ENCODE measurements at places on chromosomes 13 and 19.

DNA sequence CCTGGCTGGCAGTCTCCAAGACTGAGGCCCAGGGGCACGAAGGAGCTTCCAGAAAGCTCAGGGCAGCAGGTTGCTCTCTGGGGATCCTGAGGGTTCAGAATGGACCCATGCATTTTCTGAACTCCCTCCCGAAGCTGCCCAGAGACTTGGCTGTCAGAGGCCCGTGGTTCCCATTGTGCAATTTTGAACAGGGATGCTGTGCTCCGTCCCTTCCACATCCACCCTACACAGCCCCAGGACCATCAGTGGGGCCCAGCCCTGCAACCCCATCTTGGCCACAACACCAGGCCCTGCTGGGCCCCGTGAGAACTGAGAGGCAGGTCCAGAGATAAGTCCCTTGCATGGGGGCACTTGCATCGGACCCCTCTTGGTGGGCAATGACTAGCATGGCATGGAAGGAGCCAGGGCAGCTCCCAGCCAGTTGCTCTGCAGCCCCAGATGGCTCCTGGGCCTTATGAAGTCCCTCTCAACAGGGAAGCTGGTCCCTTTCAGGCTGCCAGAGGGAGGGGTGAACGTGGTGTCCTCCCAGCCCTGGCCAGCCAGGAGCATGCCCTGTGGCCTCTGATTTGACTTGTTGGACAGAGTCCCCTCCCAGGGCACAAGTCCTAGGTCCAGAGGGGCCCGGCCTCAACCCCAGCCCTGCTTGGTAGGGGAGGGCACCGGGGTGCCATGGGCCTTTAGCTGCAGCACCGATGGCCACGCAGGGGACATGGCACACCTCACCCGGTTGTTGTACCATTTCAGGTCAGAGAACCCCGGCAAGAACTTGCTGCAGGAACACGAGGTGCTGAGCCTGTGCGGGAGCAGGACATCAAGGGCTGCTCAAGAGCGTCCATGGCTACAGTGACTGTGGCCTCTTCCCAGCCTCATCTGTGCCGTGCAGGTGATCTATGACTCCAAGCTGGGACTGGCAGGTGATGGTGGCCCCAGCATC is 17.3 kb upstream of the ZNF14 start:
- DNase-seq, result no peak

- no peak for DNase-seq
Measured at GRCh38 chr19:49907745-49908446, 11.2 kb upstream of the IL4I1 start.

- no peak for DNase-seq
Measured at GRCh38 chr13:73991884-73992283, 142.3 kb downstream of the KLF12 start.

GRCh38 chr19:2302319-2303210 is 5.4 kb downstream of the LINGO3 start:
- DNase-seq, result no peak

DNA sequence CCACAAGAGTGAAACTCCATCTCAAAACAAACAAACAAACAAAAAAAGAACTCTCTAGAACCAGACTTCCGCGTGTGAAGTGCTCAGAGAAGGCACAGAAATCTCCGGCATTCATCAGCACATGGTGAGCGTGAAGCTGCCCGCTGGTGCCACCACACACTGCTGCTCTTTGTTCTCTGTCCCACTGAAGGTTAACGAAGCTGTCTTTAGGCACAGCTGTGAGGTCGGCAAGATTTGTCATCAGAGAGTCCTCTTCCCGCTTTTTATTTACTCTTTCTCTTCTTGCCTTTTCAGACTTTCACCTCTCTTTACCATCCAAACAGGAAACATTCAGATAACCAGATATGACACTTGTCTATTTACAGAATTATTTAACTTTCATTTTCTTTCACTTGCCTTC is 115.2 kb upstream of the ARGLU1 start:
- no peak for DNase-seq

- no peak for DNase-seq
Measured at GRCh38 chr13:45021250-45021649, 31.9 kb downstream of the GPALPP1 start.

DNA sequence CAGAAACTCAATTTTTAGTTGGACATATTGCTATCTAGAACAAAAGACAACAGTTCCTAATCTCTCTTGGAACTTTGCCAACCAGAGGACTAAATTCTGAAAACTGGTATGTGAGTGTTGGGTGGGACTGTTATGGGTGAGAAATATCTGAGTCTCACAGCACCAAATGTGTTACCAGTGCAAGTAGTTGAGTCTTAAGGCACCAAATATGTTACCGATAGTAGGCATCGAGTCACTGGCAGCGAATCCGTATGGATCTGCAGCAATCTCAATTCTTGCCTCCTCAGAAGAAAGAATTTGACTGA is 575.2 kb downstream of the DACH1 start:
- DNase-seq, result no peak

DNA sequence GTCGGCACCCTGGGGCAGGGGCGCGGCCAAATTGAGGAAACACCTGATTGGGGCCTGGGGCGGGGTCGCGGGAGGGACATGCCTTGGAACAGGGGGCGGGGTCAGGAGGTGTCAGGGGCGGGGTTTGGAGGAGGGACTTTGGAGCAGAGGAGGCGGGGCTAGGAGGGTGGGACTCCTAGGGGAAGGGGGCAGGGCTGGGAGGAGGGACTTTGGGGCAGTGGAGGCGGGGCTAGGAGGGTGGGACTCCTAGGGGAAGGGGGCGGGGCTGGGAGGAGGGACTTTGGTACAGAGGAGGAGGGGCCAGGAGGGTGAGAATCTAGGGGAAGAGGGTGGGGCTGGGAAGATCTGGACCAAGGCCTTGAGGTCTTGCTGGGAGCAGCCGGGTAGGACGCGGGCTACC is 21.9 kb downstream of the GRIN2D start:
- DNase-seq, result no peak

DNA sequence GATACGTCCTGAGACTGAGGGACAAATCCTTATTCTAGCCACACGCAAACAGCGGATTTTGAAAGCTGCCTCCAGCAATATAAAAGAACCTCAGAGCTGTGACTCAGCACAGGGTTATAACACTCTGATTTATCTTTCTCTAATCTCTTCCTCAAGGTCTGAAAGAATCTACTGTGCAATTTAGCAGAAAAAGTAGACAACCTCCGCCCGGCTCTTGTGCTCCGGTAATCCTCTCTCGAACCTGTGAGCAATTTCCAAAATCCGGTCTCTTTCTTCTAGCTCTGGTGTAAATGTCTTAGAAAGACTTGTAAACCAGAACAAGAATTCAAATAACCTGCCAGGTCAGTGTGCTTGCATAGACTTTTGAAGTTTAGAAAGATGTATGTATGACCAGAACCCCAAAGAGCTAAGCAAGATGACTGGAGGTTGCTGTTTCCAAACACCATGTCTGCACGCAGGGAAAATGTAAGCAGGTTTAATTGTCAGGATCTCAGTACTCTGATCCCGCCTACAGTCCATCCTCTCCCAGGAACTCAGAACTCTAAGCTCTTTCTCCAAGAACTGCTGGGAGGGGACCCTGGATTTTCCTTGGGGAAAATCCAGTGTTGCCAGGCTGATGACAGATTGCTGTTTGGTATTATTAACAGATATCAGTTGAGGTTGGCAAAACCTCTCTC is 338.1 kb downstream of the RFC3 start:
- DNase-seq, result no peak

DNA sequence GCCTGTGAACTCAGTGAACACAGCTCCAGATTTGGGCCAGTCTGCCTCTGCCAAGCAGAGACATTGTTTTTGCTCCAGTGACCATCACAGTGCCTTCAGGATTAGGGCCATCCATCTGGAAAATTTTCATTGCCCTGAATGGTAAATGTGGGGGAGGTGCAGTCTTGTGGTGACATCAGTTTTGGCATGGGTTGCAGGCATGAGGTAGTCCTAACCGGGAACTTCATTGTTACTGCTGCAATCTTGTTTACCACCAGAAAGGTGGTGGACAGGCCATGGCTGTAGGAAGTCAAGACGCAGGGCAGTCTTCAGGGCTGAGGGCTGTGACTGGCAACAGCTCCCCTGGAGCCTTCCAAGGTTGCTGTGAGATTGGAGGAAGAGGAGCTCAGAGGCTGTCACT is 55.2 kb downstream of the SPATA13 start:
- no peak for DNase-seq

All from stimulated activated CD4-positive, alpha-beta T cell treated with anti-CD3 and anti-CD28 coated beads, Interleukin-1b, Interleukin-23, amount 100 ng/mL, for 24 hours (primary cell).